ENCODE measurements at places on chromosomes 5 and 9.

DNA sequence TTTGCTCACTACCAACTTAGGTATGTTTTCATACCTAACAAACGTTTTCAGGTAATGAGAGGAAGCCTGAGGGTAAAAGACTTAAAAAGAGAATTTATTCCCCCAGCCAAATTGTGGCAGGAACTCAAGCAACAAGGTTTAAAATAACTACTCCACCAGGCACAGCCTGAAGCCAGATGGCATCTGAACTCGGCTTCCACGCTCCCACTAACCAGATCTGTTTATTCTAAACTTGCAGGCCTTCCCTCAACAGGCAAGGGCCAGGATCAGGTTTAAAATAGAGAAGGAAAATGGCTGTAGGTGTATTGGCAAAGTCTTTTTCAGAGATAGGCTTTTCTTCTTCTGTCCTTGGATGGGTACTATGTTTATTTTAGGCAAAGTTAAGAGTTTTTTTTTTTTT is 89.4 kb downstream of the OTULIN start:
- DNase-seq: no peak

GRCh38 chr5:160044391-160044804 is 35.5 kb downstream of the TTC1 start:
- DNase-seq: no peak

- DNase-seq: no peak
Observed at GRCh38 chr5:55485073-55485472, 49.7 kb downstream of the PLPP1 start.

GRCh38 chr5:52885614-52886013 is 97.9 kb downstream of the ITGA1 start:
- no peak for DNase-seq

- DNase-seq: no peak
Observed at GRCh38 chr9:12771891-12772290, 2.9 kb upstream of the LURAP1L start.

- no peak for DNase-seq
Observed at GRCh38 chr5:20231040-20231439, 243.0 kb upstream of the CDH18 start.

- no peak for DNase-seq
Observed at GRCh38 chr5:26622947-26623346, 415.4 kb downstream of the CDH9 start.

DNA sequence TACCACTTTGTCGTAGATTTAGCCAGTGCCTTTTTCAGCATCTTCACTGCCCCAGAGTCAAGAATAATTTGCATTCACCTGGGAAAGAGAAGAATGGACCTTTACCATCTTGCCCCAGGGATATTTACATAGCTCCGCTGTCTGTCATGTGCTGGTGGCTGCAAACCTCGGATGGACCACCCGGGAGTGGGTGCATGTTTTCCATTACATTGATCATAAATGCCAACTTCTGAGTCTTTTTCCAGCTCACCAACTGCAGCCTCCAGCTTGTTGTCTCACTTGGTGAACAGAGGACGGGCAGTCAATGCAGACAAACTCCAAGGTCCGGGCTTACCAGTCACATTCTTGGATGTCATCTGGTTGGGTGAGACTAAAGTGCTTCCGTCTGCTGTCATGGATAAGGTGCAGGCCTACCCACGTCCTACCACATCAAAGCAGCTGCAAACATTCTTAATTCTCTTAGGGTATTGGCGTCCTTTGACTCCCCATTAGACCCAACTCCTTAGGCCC is 155.8 kb upstream of the APC start:
- DNase-seq: no peak

Data from activated T-helper 9 cell treated with anti-CD3 and anti-CD28 coated beads, Interleukin-2, amount 50 U/mL, for 16 hours (primary cell).